Sigmoid colon (tissue), 7 donors: ENCODE measurements at places on chromosomes 12 and 14. TPM values are rescaled to one million over a fixed set of nuclear protein-coding genes. Genes with fewer than 3 reads are reported as not detected.

DNA sequence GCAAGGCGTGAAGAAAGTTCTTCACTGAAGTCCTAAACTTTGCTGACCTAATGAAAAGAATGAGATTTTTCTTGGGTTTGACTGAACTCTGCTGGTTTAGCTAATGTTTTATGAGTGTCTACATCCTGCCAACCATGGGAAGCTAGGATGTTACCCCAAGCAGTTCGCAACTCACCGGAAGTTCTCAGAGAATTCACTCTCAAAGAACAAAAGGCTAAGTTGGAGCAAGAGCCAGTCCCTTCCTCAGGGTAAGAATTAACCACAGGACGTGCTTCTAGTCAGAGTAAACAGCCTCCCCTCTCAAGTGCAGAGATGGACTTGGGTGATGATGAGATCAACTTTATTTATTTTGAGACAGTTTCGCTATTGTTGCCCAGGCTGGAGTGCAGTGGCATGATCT lies 37.3 kb downstream of the TCHP start:
- peaks cover 69% of the 10 kb centered on the region for H3K36me3 ChIP-seq
- H3K27me3 ChIP-seq, result no peaks in the 10 kb centered on the region
- DNase-seq, result no peak
- H3K4me3 ChIP-seq, result no peak overlapping the region

DNA sequence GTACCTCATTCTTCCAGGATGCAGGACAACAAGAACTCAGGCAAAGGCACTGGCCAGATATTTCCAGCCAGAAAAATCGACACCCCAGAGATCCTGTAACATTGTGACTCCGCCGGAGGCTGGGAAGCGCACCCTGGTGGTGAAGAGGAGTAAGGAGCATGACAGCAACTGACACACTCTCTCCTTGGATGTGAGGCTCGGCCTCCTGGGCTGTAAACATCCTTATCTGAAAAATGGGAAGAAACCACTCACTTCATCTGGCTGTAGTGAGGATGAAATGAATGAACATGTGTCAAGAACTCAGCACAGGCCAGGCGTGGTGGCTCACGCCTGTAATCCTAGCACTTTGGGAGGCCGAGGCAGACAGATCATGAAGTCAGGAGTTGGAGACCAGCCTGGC lies 27.5 kb downstream of the TCHP start:
- H3K4me3 ChIP-seq, result no peak overlapping the region
- no peaks in the 10 kb centered on the region for H3K4me1 ChIP-seq
- no peaks in the 10 kb centered on the region for H3K27me3 ChIP-seq
- H3K36me3 ChIP-seq, result peaks cover 24% of the 10 kb centered on the region
- H3K27ac ChIP-seq, result no peak overlapping the region

GRCh38 chr14:41298328-41298690 lies 308.4 kb upstream of the LRFN5 start:
- no peak overlapping the region for H3K27ac ChIP-seq
- no peaks in the 10 kb centered on the region for H3K36me3 ChIP-seq
- H3K4me3 ChIP-seq, result no peak overlapping the region
- DNase-seq, result no peak

The CMTM5 gene
- total RNA-seq, result 3.1 TPM
